NCI-H460 (cell line): ENCODE measurements at places on chromosomes 7 and 10. TPM values are rescaled to one million over a fixed set of nuclear protein-coding genes. Genes with fewer than 3 reads are reported as not detected.

GRCh38 chr10:9253121-9253520 lies 1198.6 kb downstream of the GATA3 start:
- no peak for DNase-seq

DNA sequence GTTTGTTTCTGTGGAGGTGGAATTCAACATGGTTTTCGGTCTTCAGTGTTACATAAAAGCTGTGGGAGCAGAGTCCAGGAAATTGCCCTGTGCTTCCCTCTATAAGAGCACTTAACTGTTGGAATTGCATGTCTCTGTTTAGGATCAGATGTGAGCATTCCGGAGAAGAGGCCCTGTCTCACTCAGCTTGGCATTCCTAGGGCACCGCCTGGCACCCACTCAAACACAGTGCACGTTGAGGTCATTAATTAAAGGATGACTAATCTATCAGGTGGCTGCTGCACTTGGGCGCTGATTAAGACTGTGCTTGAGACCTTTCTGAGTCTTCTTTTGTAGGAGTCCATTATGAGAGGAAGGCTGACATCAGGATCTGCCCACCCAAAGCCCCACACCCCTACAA lies 82.8 kb upstream of the VIPR2 start:
- no peak for DNase-seq

- no peak for DNase-seq
Measured at GRCh38 chr7:66696774-66697191, 43.8 kb upstream of the RABGEF1 start.

- DNase-seq, result no peak
Measured at GRCh38 chr7:125279961-125280360, 350.3 kb upstream of the POT1 start.

GRCh38 chr10:34046506-34047034 lies 712.1 kb upstream of the NRP1 start:
- DNase-seq, result no peak

DNA sequence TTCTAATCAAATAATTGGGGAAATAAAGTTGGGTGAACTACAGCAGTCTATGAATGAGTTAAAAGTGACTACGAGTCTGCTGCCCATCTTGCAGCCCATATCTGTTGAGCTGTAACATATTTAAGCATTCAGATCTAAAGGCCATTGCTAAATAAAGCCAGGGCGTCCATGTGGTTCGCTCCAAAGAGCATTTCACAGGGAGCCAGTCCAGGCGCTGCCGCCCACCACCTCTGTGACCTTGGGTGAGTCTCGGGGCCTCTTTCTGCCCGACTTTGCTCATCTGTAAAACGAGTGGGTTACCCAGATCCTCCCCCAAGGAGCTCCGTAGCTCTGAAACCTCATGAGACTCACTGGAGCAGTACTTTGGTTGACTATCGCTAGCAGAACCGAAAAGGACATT lies 223.1 kb downstream of the CUX1 start:
- DNase-seq, result no peak

COPG2 gene
- 26.7 and 31.9 TPM in 2 replicates for total RNA-seq

- no peak for DNase-seq
Measured at GRCh38 chr10:132018446-132018845, 36.7 kb upstream of the BNIP3 start.

DNA sequence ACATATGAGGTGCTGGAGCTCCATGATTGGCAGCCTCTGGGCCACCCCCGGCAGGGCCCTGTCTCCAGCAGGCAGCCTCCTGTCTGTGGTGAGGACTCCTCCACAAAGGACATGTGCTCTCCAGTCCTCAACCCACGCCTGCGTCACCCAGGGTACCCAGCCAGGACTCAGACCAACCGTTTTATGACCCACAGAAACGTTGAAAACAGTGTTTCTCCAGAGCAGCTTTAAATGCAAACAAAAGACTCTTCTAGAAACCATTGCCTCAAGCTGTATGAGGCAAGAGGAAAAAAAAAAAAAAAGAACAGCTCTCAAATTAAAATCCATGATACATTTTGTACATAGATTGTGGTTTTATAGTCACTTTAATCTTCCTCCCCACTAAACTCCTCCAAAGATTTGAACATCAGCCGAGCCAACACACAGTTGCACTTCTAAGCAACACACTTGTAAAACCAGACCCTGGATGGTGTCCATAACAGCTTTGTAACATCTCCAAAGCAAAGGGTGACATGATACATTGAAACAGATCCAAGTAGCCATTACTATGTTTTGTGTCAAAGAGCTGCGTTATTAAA lies 175.0 kb upstream of the LYZL2 start:
- DNase-seq, result no peak

AOAH gene
- 0.10 TPM in 1 of 2 replicates, not detected in the other for total RNA-seq

DNA sequence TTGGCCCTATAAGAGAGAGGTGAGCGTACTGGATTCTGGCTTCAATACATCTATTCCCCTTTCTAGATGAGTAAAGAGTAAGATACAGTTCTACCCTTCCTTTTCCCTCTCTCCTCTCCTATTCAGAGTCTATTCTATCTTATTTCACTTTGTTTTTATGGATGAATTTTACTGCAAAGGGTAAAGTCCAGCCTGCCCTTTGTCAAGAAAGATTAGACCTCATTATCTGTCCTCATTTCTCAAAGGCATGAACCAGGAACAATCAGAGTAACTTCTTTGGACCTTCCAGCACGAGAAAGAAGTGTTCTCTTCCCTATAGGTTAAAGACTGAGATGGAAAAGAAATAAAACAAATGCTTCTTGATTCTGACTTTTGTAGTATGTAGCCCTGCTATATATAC lies 239.0 kb downstream of the PRKG1 start:
- no peak for DNase-seq

CACNB2 gene
- total RNA-seq, result 2.5 and 2.6 TPM in 2 replicates
